A549 treated with Mapracorat at 1 μM for 4 hours (cell line): ENCODE measurements at places on chromosomes 12 and 14. TPM values are rescaled to one million over a fixed set of nuclear protein-coding genes. Genes with fewer than 3 reads are reported as not detected.

Gene NELL2
- 0.11 to 0.13 TPM in 2 of 5 replicates, not detected in the others for total RNA-seq

Gene P2RX2
- not detected in 5 replicates for total RNA-seq

Gene SLC17A8
- 0.03 TPM in 1 of 5 replicates, not detected in the others for total RNA-seq

Gene CLEC2A
- not detected in 5 replicates for total RNA-seq

Gene RNASE4
- 6.0 to 9.3 TPM (median 6.5 TPM) in 5 replicates for total RNA-seq

Gene CCNT1
- 11.7 to 15.9 TPM (median 14.3 TPM) in 5 replicates for total RNA-seq

Gene RND1
- 4.3 to 8.4 TPM (median 5.8 TPM) in 5 replicates for total RNA-seq

Gene IAPP
- total RNA-seq: not detected in 5 replicates
